ENCODE measurements at places on chromosomes 2 and 18.

DNA sequence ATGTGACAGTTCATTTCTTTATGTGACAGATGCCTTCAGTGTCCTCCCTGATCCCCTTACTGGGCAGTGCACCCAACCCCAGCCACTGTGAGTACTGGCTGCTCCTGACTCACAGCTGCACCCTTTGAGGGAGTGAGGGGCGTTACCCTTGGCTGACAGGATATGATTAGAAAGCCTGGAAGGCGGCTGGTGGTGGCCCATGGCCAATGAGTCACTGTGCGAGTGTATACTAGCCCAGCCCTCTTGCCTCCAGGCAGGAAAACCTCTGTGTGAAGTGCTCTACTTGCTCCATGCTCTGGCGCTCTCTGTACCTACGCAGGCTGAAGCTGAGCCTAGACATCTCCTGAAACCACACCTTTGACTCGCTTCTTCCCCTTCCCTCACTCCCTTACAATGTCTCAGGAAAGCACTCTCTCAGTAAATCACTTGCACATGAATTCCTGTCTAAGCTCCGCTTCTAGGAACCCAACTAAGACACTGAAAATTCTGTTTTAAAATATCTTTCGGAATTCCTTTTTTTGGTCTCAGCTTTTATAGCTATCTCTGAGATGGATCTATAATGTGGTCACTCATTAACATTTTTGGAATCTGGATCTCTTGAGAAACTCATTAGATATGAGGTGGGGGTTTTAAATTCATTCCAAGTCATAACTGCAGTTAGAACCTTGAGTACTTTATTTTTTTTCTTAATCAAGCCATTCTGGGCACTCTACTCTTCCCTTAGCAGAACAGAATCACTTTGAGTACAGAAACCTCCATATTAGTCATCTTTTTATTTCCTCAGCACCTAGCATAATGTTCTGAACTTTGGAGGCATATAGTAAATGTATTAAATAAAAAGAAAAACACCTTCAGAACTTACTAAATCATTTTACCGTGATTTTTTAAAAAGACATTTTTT, 25.3 kb upstream of the STAM2 start:
- DNase-seq = no peak

DNA sequence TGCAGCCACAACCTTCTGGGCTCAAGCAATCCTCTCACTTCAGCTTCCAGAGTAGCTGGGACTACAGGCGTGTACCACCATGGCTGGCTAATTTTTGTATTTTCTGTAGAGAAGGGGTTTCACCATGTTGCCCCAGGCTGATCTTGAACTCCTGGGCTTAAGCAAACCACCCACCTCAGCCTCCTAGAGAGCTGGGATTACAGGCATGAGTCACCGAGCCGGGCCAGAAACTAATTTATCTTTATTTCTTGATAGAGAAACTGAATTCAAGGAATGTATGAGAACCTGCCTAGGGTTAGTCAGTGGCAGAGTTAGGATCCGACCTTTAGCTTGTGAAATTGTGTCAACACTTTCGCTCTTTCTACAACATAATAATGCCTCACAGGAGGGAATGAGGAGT, 19.3 kb upstream of the ITGAV start:
- no peak for DNase-seq

GRCh38 chr2:118048401-118048800, 34.5 kb upstream of the CCDC93 start:
- DNase-seq = no peak

- no peak for DNase-seq
These were observed 225.1 kb upstream of the ITGA4 start for GRCh38 chr2:181231886-181232621.

DNA sequence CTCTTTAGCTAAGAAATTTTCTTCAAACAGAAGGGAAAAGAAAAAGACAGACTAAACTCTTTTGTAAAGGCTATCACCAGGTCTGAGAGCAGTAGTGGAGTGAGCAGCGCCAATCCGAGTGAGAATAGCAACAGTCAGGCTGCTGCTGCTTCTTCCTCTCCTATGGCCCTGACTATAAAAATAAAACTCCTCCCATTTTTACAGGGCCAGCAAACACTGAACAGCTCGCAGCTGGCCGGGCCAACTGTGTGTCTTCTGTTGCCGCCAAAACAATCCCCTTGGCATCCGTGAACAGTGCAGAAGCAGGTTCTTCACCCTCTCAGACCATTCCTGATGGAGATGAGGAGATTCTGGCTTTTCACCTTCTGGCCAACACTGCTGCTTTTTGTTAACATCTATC, 124.5 kb downstream of the CNTNAP5 start:
- no peak for DNase-seq

GRCh38 chr2:48852938-48853337, 97.4 kb upstream of the LHCGR start:
- DNase-seq = no peak

GRCh38 chr2:241061275-241061674, 40.8 kb downstream of the MTERF4 start:
- DNase-seq = no peak

All from germinal center (tissue), 1 donor.